ENCODE measurements at places on chromosomes 16 and 17.

DNA sequence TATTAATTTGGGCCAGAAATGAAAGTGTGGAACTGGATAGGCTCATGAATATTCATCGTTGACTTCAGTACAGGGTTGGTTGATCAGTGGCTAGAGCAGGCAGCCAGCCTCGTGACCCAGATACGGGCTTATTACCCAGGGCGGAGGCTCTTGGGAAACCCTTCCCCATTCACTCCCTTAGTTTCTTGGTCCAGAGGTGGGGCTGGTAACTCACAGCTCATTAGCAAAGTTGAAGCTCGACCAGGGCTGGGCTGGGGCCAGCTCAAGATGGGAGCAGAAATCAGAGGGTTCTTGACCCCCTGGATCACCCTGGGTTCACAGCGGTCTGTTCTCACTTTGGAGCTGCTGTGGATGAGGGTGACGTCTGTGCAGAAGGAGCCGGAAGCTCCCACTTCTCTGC lies 44.6 kb upstream of the GSE1 start:
- no peak for DNase-seq

- no peak for DNase-seq
These were observed 146.5 kb downstream of the MAP2K6 start for GRCh38 chr17:69560987-69561441.

DNA sequence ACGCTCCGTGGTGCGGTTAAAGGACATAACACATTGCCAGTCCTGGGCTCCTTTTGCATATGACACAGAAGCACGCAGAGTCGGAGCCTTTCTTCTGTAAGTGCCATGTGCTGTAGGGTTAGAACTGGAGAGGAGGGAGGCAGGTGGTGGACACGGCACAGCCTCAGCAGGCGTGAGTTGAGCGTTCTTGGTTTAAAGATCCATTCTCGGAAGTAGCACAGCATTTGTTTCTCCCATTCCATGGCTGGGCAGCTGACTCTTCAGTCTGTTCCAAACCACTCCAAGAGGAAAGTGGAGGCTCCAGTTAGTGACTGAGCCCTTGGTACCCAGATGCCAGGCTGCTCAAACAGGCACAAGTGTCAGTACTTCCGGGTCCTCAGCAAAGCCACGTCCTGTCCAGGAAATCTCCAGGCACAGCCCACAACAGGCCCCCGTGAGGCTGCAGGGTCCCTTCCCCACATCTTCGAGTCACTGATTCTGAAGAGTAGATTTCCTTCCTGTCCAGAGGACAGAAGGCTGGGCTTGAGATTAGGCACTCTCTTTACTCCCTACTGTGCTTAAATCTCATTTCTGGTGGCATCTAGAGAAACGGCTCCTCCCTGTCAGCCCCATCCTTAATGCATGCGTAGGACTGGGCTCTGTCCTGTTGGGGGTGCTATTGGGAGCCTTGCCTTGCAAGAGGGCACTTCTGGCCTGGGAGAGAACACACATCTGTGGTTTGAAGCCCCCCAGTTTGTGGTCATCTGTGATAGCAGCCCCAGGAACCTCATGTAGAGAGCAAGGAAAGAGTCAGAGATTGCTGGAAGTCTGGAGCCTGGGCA lies 39.6 kb upstream of the NAT9 start:
- DNase-seq, result no peak

GRCh38 chr17:4004517-4005295 lies 40.5 kb upstream of the ATP2A3 start:
- DNase-seq, result no peak

Measured in NCI-H524 treated with DMSO at 0.1 percent for 48 hours (cell line).